Neuronal stem cell (in vitro differentiated cells): ENCODE measurements at places on chromosomes 2 and 18.
A peak's percentile ranks its signal among the peaks of the same experiment; 100 is the strongest.

GRCh38 chr2:39867268-39867667 is 88.2 kb upstream of the THUMPD2 start:
- no peak for DNase-seq
- no peaks in the 10 kb centered on the region for H3K27me3 ChIP-seq
- no peaks in the 10 kb centered on the region for H3K36me3 ChIP-seq

DNA sequence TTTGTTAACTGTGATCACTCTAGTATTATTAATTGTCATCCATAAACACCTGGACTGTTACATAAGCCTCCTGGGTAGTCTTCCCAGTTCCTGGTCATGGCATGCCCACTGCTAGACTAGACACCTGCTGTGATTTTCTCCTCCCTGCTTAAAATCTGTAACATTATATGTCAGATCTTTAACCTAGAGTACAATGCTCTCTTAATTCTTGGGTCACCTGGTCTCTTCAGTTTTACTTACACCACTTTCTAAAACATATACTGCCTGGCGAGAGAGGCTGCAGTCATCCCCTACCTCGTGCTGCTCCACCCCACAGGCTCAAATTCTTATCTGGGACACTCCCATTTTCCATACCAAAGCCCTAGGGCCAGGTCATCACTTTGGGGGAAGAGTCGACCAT is 161.3 kb downstream of the CDH2 start:
- no peak overlapping the region for H3K27ac ChIP-seq
- H3K4me3 ChIP-seq: no peak overlapping the region
- no peak for DNase-seq
- peaks cover 43% of the 10 kb centered on the region for H3K36me3 ChIP-seq
- H3K4me1 ChIP-seq: peaks cover 3% of the 10 kb centered on the region

DNA sequence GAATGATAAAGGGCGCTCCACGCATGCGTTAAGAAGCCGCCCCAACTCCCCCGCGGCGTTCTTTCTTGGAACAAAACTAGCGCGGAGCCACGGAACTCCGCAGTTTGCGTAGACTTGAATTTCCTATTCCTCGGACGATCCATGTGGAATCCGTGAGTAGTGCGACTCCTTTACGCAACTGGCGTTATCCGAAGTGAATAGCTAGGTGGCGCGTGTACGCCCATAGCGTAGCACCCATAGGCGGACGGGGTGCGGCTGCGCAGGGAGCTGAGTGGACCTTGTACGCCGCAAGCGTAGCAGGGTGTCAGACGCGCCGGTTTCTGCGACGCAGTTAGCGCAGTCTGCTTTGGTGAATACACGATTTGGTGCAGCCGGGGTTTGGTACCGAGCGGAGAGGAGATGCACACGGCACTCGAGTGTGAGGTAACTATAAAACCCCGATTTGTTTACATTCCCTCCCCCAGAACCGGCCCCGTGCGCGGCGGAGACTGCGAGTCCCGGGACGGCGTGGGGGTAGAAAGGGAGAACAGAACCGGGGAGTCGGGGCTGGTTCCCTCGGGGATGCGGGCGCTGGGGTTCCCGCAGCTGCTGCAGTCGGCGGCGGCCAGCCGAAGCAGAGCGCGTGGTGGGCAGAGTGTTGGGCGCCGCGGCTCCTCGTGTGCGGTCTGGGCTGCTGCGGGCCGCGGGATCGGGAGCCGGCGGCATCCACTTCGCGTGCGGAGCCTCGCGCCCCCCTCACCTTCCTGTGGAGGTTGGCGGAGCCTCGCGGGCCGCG is at the start of gene SLC39A10:
Gene SLC39A10, plus strand, starts transcription at position 368 of the 775 bp plus-strand sequence. CDS start 22,817 bp downstream, outside the sequence.
- peak within 1 kb of the TSS; percentile 83 for H3K27ac ChIP-seq
- DNase-seq: peak; percentile 97
- H3K27me3 ChIP-seq: no peaks in the 10 kb centered on the region
- H3K4me1 ChIP-seq: peaks cover 4% of the 10 kb centered on the region

GRCh38 chr2:80364524-80365212 is 60.1 kb upstream of the LRRTM1 start:
- no peak overlapping the region for H3K4me3 ChIP-seq
- peak; percentile 4 for DNase-seq
- H3K36me3 ChIP-seq: no peaks in the 10 kb centered on the region
- H3K4me1 ChIP-seq: no peaks in the 10 kb centered on the region
- no peak overlapping the region for H3K27ac ChIP-seq
- no peaks in the 10 kb centered on the region for H3K27me3 ChIP-seq

DNA sequence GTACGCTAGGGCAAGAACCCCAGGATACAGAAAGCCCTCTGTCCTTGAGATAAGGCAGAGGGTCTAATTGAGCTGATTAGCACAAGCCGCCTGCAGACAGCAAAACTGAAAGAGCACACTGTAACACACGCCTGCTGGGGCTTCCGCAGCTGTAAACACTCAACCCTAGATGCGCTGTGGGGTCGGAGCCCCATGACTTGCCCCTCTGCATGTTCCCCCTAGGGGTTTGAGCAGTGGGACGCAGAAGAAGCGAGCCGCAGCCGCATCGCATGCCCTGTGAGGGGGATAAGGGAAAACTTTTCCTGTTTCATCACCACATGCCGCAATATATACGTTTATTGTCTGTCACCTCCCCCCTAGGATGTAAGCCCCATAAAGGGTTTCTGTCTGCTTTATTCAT is 384.6 kb downstream of the PLCL1 start:
- no peaks in the 10 kb centered on the region for H3K36me3 ChIP-seq
- no peaks in the 10 kb centered on the region for H3K4me1 ChIP-seq
- H3K4me3 ChIP-seq: no peak overlapping the region
- no peak overlapping the region for H3K27ac ChIP-seq
- DNase-seq: no peak

DNA sequence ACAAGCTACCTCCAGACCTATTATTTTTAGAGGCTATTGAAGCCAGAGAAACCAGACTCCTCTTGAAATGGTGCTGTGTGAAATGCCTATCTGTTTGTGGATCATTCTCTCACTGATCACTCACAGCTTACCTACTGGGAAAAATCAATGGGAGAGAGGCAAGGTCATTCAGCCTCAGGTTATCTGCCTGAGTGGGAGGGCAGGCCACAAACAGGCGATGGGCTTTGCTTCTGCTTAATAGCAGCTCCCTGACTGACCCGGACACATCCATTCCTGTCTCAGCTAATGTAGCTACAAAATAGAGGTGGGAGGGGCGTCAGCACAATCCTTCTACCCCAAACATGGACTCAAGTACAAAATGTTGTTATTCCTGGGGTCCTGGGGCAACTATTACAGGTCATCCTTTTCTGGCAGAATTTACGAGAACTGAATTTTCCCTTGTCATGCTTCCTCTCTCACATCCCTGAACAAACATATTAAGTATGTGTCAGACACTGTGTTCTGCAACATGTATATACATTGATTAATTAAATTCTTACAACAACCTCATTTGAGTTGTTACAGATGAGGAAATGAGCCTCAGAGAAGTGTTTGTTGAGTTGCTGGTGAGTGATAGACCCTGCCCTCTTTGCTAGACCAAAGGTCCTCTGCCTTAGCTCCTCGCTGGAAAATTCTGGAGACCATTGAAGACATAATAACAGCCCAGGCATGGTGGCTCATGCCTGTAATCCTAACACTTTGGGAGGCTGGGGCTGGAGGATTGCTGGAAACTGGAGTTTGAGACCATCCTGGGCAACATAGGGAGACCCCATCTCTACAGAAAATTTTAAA is 60.5 kb downstream of the CDK15 start:
- no peaks in the 10 kb centered on the region for H3K36me3 ChIP-seq
- no peak overlapping the region for H3K4me3 ChIP-seq
- H3K27me3 ChIP-seq: no peaks in the 10 kb centered on the region
- peak overlapping the region; percentile 22 for H3K27ac ChIP-seq
- no peaks in the 10 kb centered on the region for H3K4me1 ChIP-seq
